ENCODE measurements at places on chromosomes 4 and X.

- no peak for DNase-seq
These were observed 75.1 kb downstream of the TENM3 start for GRCh38 chr4:182318256-182318655.

DNA sequence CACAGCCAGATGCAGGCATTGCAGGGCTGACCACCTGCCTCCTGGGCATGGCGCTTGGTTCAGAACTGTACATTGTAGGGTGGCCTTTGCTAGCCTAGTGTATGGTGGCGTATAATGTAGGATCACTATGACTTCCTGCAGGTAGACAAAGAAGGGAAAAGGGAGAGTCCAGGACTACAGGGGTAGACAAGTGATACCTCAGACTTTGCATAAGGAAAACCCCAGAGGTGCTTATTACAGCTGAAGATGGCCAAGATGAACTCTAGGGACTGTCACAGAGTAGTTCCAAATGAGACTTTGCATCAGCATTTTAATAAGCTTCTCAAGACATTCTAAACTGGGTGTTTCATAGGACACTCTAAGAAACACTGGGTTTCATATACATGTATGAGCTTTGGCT lies 116.4 kb upstream of the PUDP start:
- DNase-seq, result no peak

- DNase-seq, result no peak
These were observed 779.1 kb upstream of the HTR2C start for GRCh38 chrX:113804819-113805218.

DNA sequence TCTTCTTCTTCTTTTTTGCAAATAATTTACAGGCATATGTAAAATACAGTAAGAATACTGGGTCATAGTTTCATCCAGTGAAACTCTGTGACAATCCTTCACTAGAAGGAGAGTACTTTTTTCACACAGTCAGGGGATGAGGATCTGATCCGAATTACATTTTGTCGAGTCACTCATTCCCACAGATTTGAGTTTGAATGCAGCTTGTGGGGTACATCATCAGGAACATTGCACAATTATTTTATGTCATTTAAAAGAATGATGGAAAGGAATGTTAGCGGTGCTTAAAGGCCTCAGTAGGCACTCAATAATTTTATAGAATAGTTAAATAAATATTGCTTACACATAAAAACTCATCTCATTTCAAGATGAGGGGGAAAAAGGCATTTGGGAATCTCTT lies 88.6 kb downstream of the CHRNA9 start:
- no peak for DNase-seq

DNA sequence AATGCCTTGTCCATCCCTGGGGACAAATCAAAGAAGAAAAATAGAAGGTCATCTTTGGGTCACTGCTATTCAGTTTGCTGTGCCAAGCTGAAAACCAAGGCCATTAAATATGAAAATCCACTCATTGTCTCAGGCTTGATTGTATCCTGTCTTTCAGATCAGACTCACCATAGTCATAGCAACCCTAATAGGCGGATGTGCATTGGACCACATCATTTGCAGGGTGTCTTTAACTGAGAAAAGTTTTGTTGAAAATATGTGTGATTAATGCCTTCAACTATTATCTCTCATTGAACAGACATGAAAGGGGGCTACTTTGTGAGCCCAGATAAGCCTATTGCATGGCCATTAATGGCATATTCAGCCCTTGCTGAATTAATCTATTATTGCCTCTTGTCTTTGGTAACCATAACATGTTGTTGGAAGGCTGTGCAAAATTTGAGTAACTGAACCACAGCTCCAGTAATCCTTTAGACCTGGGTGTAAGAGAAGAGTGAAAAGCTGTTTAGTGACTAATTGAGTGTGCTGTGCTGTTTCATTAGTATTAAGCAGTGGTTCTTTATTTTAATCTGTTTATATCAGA lies 453.6 kb upstream of the EPHA5 start:
- no peak for DNase-seq

DNA sequence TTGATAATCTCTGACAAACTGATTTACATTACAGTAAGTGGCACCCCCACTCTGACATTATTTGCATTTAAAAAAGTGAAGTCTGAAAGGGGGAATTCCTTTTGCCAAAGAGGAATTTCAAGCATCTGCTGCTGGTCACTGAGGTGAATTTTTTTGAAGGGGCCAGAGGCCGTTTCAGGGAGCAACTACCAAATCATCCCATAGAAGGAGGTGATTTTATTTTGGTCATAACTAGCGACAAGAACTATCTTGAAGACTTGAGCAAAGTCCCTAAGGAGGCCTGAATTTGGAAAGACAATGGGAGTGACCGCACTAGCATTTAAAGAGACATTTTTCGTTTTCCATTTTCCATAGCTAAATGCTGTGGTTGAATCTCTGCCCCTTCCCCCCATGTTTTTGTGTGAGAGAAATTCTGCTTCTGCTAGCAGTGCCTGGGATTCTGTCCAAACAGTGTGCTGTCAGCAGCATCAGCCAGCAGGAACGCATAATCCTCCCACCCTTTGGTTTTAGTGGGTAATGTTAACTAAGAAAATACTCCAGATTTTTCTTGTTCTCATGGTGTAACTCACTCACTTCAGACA lies 110.1 kb upstream of the MED14 start:
- DNase-seq, result no peak

GRCh38 chr4:8870647-8871416 lies 807 bp downstream of the HMX1 start:
- no peak for DNase-seq

GRCh38 chrX:23952984-23953907 lies 45.4 kb downstream of the CXorf58 start:
- peak; percentile 70 for DNase-seq

DNA sequence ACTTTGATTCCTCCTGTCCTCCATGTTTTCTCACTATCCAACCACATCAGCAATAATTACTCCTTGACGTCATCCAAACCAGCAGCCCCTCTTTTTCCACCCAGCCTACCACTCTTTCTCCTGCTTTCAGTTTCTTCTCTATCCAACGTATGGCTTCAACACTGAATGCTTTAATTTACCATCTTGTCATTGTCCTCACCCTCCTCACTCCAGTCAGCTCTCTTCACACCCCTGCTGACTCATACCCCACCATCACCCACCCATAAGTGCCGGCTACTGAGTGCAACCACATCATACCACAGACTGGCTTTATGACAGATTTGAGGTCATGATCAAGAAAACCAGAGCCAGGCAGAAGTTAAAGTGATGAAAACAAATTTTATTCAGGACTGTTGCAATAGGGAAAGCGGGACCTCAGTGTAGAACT lies 9.8 kb upstream of the ANXA5 start:
- peak; percentile 93 for DNase-seq

GRCh38 chrX:18664947-18665346 lies 7.0 kb downstream of the RS1 start:
- no peak for DNase-seq

DNA sequence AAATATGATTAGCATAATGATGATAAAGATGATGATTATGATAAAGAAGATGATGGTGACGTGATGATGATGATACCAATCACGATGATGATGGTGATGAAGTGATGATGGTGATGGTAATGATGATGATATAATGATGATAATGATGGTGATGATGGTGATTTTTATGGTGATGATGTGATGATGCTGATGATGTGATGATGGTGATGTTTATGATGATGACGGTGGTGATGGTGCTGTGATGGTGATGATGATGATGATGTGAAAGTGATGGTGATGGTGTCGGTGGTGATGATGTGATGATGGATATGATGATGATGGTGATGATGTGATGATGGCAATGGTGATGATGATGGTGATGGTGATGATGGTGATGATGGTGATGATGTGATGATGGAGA lies 130.8 kb upstream of the PSAPL1 start:
- DNase-seq, result no peak

DNA sequence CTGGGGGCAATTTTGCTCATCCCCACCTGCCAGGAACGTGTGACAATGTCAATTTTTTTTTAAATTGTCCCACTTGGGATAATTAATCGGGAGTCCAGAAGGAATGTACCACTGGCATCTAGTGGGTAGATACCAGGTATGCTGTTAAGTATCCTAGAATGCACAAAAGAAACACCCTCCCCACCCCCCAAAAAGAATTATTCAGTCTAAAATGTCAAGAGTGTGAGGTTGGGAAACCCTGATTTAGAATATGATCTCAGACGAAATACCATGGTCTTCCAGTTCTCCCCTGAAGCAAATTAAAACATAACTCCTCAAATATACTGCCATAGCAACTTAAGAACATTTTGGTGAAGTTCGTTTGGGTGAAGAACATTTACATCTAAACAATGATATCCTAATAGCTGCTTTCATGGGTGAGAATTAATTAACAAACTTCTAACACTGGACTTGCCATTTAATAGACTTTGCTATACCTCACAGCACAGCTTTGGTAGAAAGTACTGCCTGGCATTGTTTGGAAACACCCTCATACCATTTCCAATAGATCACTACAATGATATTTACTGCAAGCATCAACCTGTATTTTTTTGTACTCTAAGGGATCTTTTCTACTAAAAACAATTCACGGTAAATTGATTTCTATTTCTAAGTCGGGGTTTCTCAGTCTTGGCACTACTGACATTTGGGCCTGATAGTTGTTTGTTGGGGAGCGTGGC lies 36.5 kb downstream of the SH3RF1 start:
- DNase-seq, result no peak

GRCh38 chr4:116926631-116927295 lies 158.6 kb downstream of the TRAM1L1 start:
- DNase-seq, result no peak

DNA sequence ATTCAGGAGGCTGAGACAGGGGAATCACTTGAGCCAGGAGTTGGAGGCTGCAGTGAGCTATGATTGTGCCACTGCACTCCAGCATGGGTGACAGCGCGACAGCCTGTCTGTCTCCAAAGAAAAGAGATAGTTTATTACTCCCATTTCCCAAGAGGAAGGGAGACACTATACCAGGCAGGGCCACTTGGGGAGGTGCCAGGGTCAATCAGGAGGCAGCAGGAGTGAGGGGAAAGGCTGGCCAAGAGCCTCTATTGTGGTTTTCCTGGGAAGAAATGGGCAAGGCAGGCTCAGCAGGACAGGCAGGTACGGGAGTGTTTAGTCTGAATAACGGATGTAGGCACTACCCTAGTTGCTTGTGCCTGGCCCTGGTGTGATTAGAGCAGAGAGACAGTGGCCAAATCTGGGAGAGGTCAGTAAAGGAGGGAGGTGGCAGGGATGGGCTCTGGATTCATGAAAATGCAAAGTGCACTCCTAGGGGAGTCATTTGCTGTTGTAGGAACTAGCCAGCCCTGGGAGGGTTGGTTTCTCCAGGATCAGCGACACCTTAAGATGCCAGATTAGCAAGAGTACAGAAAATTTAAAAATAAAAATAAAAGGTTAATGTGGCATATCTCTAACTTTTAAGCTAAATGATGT lies 20.2 kb upstream of the CDKN2AIP start:
- no peak for DNase-seq

DNA sequence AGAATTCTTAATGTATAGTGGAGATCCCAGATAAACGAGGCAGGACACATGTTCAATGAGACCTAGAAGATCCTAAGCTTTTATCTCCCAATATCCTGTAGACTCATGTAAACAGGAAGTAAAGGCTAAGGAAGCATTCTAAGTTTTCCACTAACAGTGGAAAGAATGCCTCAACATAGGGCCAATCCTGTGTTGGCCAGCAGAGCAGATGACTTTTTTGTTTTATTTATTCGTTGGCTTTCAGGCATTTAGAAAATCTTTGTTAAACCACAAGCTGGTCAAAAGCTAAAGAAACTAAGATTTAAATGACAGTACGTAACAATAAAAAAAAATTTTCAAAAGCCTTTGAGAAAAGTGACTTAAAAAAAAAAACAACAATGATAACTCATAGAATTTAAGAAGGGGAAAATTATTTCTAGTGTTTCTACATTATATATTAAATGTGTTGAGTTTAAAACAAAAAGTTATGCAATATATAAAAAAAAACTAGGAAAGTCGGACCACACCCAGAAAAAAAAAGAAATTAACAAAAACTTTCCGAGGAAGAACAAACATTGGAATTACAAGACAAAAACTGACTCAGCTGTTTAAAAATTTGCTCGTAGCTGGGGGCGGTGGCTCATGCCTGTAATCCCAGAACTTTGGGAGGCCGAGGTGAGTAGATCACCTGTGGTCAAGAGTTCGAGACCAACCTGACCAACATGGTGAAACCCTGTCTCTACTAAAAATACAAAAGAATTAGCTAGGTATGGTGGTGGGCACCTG lies 759.3 kb downstream of the FSTL5 start:
- DNase-seq, result no peak

- DNase-seq, result peak; percentile 0
These were observed 1793.7 kb upstream of the TENM3 start for GRCh38 chr4:180449395-180449956.

GRCh38 chr4:88814043-88814617 lies 116.5 kb upstream of the NAP1L5 start:
- no peak for DNase-seq

DNA sequence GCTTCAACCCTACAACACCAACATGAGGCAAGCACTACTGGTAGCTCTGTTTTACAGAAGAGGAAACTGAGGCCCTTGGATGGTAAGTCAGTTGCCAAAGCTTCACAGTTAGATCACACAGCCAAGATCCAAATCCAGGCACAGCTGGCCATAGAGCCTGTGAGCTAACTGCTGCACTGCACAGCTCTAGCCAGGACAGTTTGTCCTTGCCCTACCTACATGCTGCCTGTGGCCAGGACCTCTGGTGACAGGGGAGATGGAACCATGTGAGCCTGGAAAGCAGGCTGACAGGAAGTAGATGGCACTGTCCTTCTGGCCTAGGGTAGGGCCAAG lies 257.8 kb downstream of the FBXW7 start:
- DNase-seq, result no peak

GRCh38 chr4:151658959-151659600 lies 101.7 kb downstream of the GATB start:
- peak; percentile 64 for DNase-seq

- no peak for DNase-seq
These were observed 5.2 kb upstream of the CBR4 start for GRCh38 chr4:169015186-169015623.

- DNase-seq, result no peak
These were observed 72.6 kb upstream of the PPARGC1A start for GRCh38 chr4:23962462-23962861.

DNA sequence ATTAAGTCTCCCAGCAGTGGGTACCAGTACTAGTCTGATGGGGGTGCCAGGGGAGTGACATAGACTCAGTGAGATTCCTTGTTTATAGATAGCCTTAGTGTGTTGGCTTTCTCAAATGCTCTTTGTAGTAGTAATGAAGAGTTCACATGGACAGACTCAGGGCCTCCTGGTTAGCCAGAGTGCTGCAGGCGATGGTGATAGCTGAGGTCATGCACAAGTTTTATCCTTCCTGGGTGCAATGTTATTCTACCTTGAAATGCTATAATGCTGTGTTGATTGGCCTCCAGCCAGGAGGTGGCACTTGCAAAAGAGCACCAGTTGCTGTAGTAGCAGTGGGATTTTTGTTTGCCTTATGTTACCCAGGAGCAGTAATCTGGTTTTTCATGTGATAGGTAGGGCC lies 35.5 kb upstream of the ADH4 start:
- no peak for DNase-seq

DNA sequence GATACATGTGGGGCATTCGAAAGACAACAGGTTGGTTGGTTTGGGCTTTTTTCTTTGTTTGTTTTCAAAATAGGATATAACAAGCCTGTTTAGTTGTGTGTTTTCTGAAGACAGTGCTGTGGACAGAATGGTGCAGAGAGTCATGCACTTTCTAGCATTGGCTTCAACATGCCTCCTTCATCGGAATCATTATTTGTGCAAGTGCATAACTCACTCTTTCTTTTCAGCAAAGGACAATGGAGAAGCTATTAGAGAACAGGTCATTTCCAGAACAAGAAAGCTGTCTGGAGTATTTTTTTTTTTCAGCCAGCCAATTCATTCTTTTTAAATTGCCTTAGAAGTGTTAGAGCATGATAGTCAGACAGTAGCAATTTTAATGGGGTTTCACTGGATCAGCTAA lies 225.8 kb downstream of the STK32B start:
- DNase-seq, result no peak

Measured in activated CD4-positive, alpha-beta T cell treated with anti-CD3 and anti-CD28 coated beads, Interleukin-2, Interleukin-6, amounts not matched to agents 100 ng/mL and 50 ng/mL, durations not matched to agents 16 hours and 8 hours (primary cell).